ENCODE measurements at places on chromosomes 11 and 22.

- no peak for DNase-seq
Observed at GRCh38 chr22:31833930-31834329, 80.1 kb downstream of the DEPDC5 start.

GRCh38 chr11:64711956-64712362 is 11.0 kb downstream of the NRXN2 start:
- DNase-seq, result no peak

DNA sequence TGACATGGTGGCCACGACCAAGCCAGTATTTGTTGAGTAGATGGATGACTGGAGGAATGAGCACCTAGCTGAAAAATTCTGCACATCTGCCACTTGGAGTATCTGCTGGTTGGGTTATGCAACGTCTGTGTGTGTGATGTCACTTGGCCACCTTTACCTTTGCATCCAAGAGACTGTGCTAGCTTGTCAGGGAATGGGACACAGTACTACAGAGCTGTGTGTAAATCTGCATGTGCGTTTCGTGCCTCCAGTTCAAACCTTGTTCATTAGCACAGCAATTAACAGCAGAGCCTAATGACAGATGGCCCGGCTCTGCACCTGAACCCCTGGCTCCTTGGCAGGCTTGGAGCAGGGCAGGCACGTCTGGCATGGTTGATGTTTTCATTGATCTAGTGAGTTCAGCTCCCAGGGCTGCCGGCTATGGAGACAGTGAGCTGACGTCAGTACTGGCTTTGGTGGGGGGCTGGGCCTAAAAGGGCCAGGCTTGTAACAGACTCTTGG is 188.4 kb upstream of the NAV2 start:
- no peak for DNase-seq

DNA sequence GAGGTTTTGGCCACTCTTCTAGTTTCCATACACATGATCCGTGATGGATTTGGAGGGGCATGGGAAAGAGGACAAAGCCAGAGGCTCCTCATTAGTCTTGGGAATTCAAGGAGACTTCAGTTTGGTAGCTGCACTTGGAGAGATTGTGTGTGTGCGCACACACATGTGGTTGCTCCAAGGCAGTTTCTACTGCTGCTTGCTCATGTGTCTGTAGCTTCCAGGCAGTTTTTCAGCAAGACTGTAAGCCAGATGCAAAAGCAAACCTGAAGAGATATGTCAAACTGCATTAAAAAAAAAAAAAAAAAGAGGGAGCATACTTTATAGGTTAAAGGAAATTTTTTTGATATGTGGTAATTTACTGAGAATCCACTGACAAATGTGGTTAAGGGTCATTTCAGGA is 95.7 kb downstream of the OSBP2 start:
- DNase-seq, result no peak

- DNase-seq, result no peak
Observed at GRCh38 chr22:45763236-45763624, 91.6 kb downstream of the ATXN10 start.

GRCh38 chr11:112771851-112772250 is 189.4 kb upstream of the NCAM1 start:
- DNase-seq, result no peak

DNA sequence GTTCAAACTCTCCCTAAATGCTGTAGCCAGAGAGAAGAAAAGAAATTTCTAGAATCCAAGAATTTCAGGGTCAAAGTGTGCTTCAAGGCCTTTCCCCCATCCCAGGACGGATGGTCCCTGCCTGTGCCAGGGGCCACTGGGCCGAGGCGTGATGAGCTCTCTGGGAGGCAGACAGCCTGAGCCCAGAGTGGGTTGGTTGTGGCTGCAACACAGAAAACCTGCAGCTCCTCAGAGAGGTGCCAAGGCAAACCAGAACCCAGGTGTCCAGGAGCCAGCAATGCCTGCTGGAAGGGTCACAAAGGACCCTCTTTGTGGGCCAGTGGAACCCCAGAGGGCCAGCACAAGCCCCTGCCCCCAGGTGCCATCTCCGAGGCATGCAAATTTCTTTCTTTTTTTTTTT is 2.6 kb upstream of the APOL6 start:
- DNase-seq, result no peak

DNA sequence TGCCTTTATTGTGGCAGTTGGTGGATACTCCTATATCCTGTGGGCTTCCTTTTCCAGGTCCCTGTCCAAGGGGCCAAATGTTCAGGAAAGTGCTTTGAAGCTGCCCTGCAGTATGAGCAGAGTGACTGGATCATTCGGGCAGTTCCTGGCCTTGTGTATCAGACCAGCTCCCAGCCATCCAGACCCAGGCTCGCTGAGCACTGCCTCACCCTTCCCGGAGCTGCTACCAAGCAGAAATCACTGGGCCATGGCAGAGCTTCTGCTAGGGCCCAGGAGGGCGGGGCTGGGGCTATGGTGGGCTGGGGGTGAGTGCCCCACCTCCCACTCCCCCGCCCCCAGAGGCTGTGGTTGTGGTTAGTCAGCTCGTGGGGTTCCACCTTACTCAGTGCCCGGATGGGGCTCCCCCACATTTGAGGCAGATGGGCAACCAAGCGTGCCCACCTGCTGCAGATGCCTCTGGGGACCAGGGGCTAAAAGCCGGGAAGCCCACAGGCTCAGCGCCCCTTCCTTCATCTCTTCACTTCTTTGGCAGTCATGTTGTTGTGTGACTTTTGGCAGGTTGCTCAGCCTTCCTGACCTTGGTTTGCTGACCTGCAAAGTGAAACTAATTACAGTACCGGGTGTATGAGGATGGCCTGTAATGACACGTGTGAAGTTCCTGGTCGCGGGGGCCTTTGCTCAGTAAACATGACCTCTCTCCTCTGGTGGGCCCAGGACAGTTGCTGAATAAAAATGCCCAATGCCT is 2.1 kb upstream of the LRRC32 start:
- DNase-seq, result no peak

- DNase-seq, result no peak
Observed at GRCh38 chr11:19646921-19647320, 65.7 kb upstream of the NAV2 start.

GRCh38 chr22:24445481-24446259 is 18.3 kb downstream of the ADORA2A start:
- DNase-seq, result no peak

GRCh38 chr11:995752-996420 is 40.6 kb downstream of the MUC6 start:
- no peak for DNase-seq

DNA sequence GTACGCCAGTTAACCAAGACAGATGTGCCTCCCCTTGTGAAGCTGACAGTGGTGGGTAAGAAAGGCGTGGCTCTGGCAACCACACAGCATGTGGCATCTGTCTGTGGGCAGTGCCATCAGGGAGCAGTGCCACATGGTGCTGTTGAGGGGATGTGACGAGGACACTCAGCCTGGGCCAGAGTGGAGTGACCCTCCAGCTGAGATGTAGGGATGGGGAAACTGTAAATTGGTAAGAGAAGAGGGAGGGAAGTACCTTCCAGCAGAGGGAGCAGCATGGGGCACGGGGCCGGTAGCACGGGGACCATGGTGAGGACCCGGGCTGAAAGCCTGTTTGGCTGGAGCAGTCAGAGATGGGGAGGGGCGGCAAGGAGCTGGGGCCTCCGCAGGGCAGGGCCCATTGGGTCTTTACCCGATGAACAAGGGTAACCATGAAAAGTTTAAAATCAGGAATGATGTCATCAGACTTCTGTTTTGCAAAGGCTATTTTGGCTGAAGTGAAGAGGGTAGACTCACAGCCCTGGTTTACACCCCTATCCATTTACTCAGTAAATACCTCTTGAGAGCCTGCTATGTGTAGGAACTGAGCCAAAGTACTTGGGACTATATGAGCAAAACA is 10.4 kb downstream of the TMPRSS6 start:
- DNase-seq, result no peak

- DNase-seq, result peak; percentile 3
Observed at GRCh38 chr22:33922349-33922681, 2.0 kb upstream of the LARGE1 start.

- DNase-seq, result no peak
Observed at GRCh38 chr11:64102005-64102738, 63.7 kb downstream of the MACROD1 start.

DNA sequence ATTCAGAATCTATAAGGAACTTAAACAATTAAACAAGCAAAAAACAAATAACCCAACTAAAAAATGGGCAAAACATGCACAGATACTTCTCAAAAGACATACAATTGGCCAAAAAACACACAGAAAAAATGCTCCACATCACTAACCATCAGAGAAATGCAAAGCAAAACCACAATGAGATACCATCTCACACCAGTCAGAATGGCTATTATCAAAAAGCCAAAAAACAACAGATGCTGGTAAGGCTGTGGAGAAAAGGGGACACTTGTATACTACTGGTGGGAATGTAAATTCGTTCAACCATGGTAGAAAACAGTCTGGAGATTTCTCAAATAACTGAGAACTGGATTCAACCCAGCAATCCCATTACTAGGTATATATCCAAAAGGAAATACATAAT is 24.8 kb downstream of the ENTHD1 start:
- no peak for DNase-seq

DNA sequence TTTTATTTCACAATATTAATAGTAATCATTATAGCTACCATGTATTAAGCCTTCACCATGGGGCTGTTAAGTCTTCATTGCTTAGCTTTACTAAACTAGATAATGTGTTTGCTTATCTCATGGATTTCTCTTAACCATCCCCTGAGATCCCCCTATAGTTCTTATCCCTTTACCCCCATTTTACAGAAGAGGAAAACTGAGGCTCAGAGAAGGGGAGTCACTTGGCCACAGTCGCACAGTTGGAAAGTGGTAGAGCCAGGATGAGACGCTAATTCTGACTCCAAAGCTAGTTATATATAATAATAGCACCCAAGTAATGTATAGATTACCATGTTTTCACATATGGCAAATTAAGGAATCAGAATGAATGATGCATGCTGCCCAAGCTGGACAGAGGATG is 9.7 kb upstream of the TFIP11 start:
- DNase-seq, result no peak

- no peak for DNase-seq
Observed at GRCh38 chr11:17954395-17955252, 58.2 kb downstream of the SERGEF start.

- DNase-seq, result no peak
Observed at GRCh38 chr11:12817681-12818332, 143.6 kb downstream of the TEAD1 start.

DNA sequence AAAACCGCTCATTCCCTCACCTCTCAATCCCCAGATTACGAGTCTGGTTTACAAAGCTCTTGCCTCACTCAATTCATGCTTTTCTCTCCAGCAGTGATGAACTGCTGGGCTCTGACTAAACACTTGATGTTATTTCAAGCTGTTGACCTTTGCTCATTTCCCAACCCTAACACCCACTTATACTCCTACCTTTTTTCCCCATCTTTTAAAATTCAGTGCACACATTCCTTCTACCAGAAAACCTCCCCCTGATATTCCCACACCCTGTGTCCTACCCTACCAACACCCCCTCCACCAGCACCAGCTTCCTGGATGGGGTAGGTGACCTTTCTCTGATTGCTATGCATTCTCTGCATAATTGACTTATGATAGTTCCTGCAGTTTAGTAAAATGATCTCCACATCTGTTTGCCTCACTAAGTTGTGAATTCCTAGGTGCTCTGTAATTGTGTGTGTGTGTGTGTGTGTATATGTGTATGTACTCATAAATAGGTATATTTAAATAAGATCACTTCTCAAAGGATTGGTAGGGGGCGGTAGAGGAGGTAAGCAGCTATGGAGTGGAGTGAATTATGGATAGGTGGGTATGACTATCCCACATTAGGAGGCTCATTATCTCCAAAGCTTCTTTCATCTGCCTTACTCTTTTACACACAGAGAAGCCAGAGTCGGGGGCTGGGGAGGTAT is 842 bp downstream of the HEPACAM start:
- DNase-seq, result no peak

GRCh38 chr11:41917900-41918299 is 458.4 kb upstream of the LRRC4C start:
- DNase-seq, result no peak

- no peak for DNase-seq
Observed at GRCh38 chr11:44120169-44120568, 24.7 kb downstream of the EXT2 start.

- no peak for DNase-seq
Observed at GRCh38 chr22:47006433-47006832, 244.0 kb downstream of the TBC1D22A start.

DNA sequence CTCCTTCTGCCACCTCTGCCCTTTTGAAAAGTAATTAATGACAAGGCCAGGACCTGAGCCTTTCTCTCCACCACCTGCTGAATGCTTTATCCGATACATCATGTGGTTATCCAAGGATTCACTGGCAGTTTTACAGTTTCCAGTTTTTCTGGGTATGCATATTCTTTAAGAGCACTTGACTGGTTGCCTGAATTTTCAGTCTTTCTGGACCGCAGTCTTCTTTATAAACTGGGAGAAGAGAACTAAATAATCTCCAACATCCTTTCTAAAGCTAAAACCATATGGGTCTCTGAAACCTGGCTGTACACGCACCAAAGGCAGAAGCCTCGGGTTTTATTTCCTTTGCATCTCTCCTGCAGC is 65.1 kb downstream of the BTG4 start:
- DNase-seq, result no peak

DNA sequence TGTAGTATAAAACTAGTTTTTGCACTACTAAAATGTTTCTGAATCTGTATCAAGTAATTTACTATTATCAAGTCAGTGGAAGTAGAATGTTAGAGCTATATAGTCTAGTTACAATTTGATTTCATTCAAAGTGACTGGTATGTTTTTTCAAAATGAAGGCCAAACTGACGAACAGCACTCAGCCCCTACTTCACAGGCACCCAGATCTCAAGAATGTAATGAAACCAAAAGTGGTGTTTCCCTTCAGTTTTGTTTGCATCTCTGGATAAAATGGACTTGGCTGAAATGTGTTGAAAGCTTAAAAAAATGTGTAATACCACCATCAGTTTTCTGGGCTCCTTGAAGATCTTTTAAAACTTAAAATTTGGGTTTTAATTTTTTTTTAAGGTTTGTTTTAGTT is 46.4 kb downstream of the QSER1 start:
- no peak for DNase-seq

DNA sequence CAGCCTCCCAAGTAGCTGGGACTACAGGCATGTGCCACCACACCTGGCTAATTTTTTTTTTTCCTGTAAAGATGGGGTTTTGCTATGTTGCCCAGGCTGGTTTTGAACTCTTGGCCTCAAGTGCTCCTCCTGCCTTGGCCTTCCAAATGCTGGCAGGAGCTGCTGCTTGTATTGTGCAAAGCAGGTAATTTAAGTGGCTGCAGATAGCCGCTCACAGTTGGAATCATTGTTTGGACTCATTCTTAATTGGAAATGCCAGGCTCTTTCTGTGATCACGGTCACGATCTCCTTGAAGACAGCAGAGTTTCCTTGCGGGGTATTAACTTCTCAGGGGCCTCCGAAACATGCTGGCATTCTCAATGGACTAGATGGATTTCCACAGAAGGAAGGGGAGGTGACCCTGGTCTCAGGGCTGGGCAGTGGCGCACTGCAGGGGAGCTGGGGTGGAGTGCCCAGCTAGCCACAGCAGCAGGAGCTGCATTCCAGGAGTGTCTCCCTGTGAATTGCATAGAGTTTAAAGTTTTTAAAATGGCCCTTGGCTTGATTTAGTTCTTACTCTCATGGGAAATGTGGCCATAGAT is 136.1 kb downstream of the MORC2 start:
- no peak for DNase-seq

GRCh38 chr11:76253416-76253815 is 47.1 kb upstream of the WNT11 start:
- DNase-seq, result peak; percentile 37

GRCh38 chr11:115267871-115268270 is 236.3 kb downstream of the CADM1 start:
- peak; percentile 72 for DNase-seq

- DNase-seq, result no peak
Observed at GRCh38 chr11:8826901-8827560, 84.0 kb upstream of the AKIP1 start.
